ENCODE measurements at places on chromosomes 3 and 15.

DNA sequence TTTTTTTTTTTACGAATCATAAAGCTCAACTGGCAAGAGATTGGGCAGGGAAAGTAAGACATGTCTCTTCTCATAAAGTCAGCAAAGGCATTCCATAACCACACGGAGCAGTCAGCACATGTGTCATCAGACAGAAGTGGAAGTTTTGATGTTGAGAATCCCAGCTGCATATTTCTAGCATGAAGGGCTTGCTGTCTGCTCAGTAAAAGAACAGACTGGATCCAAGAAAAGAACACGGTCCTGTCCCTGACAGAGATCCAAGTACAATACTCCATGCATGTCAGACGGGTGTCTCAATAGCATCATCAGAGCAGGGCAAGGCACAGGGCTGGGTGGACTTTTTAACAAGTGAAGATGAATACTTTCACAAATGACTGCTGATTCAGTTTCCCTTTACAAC lies 38.2 kb downstream of the ABI3BP start:
- DNase-seq, result no peak

GRCh38 chr3:42114130-42114725 lies 23.1 kb downstream of the TRAK1 start:
- no peak for DNase-seq

- DNase-seq, result no peak
Measured at GRCh38 chr3:62019906-62020305, 353.4 kb downstream of the FEZF2 start.

DNA sequence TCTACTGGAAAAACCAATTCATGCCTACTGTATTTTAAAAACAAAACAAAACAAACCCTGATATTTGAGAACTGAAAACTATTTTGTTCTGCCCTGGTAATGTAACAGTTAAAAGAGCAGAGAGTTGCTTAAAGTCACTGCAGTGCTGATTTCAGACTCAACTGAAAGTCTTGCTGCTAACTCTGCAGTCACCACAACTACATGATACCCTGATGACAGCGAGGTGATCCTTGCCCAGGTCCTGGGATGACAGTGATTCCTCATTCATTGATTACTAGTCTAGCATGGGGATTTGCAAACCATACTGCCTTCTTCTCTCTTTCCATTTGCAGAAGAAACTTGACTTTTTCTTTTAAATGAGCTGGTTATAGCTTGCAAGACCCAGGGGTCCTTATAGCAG lies 67.5 kb downstream of the MME start:
- DNase-seq, result no peak

- no peak for DNase-seq
Measured at GRCh38 chr3:124119056-124119716, 127.3 kb upstream of the ROPN1 start.

GRCh38 chr3:42486814-42487565 lies 15.5 kb upstream of the VIPR1 start:
- no peak for DNase-seq

DNA sequence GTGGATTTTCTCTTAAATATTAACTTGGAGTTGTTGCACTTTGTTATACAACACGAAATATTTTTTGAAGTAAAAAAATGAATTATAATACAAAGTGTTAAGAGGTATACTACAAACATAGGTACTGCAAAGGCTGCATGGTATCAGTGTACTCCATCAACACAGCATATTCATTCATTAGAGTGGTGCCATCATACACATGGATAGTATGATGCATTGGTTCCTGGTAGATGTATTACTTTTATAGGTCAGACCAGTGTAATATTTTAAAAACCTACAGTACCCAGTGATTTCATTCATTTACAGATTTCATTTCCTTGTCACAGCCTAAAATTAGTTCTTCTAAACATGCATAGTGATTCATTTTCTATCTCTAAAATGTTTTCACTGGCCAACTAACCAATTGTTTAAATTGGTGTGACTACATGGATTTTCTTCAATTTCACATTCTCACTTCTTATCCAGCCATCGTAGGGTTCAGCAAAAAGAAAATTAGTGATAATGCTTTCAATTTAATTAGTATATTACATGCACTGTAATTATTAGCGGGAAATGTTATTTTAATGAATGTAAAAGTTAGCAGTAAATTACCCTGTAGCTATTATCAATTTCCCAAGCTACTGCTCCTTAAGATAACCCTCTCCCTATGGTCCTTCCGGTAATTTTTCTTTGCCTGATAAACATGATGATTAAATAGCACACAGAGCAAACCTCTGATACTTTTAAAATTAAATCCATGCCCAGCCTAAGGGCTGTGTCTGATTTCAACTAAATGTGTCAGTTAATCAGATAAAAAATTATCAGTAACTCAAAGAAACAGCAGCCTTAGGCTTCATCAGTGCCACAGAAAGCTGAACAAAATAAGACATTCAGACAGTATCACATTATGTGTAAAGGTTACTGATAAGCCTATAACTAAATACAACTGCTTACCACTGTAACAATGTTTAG lies 68.4 kb downstream of the DPH6 start:
- no peak for DNase-seq

DNA sequence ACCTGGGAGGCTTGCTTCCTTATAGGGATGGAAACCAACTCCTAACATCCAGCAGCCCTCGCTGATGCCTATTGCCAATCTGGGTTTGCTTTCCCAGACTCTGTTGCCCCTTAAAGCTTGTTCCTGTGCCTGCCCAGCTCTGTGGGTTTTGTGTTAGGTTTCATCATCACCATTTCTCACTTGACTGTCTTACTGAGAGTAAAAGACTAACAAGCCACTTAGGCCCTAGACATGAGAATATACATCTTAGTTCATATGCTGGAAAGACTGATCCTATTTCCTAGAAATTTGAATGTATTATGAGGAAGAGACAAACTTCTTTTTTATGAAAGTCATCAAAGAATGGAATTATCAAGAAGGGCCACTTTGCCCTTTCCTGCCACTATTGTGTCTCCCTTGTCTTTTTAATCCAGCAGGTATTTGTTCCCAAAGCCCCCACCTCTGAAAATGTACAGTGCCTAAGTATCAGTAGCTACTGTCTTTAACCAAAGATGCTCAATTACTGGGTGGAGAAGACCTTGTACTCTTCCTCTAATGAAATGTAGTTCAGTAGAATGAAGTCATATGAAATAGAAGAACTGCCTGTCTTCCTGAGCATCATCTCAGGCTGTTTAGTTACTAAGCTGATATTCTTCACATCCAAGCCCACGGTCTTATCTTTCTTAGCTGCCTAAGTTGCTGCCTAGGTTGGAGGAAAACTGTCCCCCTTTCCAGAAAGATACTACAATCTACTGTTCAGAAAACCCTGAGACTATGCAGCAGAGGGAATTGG lies 59.8 kb upstream of the ZPLD1 start:
- DNase-seq, result no peak

DNA sequence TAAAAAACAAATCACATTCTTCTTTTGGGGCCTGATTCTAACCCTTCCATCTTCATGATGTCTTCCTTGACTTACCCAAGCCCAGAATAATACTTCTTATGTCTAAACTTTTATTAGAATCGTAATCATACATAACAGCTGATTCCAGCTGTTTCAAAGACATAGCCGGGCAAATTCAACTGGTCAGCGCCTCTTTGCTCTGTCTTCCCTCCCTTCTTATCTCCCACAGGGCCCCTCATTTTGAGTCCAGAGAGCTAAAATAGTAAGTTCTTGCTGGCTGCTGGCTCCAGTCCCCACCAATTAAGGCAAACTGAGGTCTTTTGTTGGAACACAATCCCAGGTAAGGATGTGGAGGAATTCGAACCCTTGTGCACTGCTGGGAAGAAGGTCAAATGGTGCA lies 108.6 kb downstream of the ADCY5 start:
- no peak for DNase-seq

GRCh38 chr15:66595931-66596545 lies 30.2 kb upstream of the LCTL start:
- no peak for DNase-seq

DNA sequence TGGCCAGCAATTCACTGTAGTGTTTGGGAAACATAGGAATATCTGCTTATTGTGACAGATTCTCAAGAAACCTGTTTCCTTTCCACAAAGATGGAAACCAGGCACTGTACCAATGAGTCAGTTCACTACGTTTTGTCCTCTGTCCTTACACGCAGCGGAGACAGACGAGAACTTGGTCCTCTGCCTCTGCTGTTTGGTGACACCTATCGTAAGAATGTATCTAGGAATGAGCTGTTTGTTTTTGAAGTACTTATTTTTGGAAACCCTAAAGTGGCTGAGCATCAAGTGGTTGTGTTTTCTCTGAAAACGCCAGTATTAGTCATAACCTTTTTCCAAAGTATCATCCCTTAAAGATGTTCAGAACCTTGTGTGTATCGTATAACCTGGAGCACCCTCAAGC lies 93.0 kb downstream of the PGPEP1L start:
- no peak for DNase-seq

GRCh38 chr3:100732435-100732834 lies 23.1 kb downstream of the TFG start:
- DNase-seq, result no peak

GRCh38 chr3:123471106-123471505 lies 22.2 kb upstream of the ADCY5 start:
- no peak for DNase-seq

DNA sequence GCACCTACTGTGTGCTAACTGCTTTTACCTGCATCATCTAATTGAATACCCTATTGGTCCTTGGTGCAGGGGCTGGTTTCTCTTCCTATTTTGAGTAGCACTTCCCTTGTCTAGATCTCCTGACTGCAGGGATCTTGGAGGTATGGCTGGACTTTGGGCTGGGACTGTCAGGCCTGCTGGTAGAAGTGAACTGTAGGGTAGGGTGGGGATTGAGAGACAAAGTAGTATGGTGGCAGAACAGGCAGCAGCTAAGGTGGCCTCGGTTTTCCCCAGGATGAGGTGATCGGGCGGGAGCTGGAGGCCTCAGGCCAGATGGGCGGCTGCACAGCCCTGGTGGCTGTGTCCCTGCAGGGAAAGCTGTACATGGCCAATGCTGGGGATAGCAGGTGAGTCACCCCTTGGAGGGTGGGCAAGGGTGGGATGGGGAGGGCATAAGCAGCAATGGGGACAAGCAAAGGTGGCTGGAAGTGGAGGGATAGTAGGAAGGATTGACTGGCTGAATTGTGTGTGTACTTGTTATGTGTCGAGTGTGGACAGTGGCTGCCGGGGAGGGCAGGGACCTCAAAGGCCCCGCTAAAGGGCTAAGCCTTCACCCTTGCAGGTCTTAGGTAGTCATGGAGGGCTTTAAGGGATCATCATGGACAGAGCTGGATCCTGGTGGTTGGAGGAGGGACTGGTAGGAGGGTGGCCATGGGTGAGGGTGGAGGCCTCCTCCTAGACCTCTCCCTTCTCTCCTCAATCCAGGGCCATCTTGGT lies 2.0 kb downstream of the PPM1M start:
- no peak for DNase-seq

GRCh38 chr3:167078070-167078622 lies 302.0 kb downstream of the ZBBX start:
- no peak for DNase-seq

GRCh38 chr15:90003736-90004135 lies 2.6 kb downstream of the ZNF710 start:
- no peak for DNase-seq

DNA sequence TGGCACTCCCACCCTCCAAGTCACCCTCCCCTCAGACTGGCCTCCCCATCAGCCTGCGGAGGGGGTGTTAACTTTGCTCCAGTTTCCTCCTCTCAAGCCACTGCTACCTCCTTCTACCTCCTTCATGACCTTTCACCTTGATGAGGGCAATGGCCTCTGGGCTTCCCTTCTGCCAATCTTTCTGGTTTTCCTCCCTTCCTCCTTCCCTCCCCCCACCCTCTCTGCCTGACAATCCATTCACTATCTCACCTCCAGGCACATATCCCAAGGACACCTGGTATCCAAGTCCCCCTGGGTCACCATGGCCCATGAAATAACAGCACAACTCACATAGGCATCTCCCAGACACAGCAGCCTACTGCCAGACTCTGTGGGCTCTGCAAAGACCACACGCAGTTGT lies 80.0 kb downstream of the WWTR1 start:
- DNase-seq, result no peak

GRCh38 chr3:11566916-11567315 lies 76.8 kb downstream of the VGLL4 start:
- no peak for DNase-seq

- no peak for DNase-seq
Measured at GRCh38 chr3:129252748-129253147, 3.3 kb downstream of the COPG1 start.

DNA sequence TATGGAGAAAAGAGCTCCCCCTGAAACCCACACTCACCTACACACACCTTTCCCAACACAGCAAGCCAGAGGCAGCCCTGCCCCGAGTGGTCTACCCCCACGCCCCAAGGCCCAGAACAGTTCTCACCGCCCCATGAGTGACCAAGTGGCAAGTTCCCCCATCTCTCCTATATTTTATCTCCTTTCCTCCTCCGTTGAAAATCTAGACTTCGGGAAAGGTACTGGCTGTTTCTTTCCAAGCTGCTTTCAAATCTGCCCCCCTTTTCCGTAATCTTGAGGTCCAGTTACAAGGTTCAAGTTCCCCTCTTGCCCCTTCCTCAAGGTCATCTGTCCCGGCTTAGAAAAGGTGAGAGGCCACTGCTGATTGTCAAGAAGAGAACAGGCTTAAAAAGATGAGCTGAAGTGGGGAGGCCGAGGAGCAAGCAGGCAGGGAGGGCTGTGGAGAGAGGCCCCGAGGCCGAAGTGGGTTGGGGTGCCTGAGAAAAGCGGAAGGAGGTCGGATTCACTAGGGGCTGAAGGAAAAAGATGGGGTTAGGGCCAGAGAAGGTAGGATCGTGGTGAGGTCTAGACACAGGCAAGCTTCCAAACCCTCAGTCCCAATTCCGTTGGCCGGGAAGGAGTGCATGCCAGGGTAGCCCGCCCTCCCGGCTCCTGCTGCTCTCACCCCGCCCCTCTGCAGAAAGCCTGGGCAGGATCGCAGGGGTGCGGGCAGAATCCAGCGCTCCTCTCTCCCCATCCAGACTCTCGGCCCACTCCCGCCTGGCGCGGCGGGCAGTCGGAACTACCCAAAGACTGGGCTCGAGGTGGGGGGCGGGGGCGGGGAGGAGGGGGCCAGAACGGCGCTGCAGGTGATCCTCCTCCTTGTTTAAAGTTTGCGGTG lies 1.7 kb downstream of the SEMA5B start:
- DNase-seq, result no peak

GRCh38 chr3:42741796-42742195 lies 31.3 kb downstream of the CCDC13 start:
- no peak for DNase-seq

- no peak for DNase-seq
Measured at GRCh38 chr15:43153269-43153668, 19.9 kb downstream of the TMEM62 start.

- DNase-seq, result no peak
Measured at GRCh38 chr3:12148183-12148940, 10.3 kb downstream of the TIMP4 start.

DNA sequence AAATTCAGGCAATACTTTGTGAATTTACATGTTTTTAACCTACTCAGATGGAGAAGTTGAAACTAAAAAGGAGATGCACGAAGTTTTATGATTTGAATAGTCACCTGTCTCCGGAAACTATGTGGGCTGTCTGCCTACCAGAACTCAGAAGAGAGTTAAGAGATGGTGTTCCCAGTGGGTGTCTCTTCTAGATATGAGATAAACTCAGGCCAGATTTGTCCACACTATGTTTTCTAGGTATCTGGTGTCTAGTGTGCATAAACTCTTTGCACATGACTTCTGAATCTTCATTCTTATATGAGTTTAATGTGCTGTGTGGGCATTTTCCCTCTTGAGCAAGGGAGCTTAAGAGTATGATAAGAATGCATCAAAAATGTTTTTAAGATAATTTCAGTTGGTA lies 222.8 kb downstream of the FOXP1 start:
- no peak for DNase-seq
